ENCODE measurements at places on chromosomes 12 and 14.

- no peak for DNase-seq
- H3K4me3 ChIP-seq = no peak overlapping the region
- H3K27me3 ChIP-seq = no peaks in the 10 kb centered on the region
- H3K4me1 ChIP-seq = peaks cover 52% of the 10 kb centered on the region
- peak overlapping the region; percentile 35 for H3K27ac ChIP-seq
Observed at GRCh38 chr12:124539084-124540041, 28.0 kb downstream of the NCOR2 start.

DNA sequence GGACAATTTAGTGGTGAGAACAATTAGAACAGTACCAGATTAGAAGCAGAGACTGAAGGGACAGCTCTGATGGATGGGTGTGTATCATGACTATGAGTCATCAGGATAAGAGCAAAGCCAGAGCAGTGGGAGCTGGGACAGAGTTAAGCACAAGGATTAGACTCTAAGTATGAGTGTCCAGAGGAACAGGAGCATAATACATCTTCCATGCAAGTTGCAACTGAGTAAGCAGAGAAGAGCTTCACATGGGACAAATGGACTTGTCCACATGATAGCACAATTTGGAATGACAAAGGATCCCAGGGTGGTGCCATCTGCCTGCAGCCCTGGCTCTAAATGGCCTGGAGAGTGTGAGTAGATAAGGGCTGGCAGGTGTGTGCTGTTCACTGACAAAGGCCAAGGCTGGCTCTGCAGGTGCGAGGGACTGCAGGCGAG is 226.4 kb upstream of the CAND1 start:
- H3K36me3 ChIP-seq = no peaks in the 10 kb centered on the region
- no peak for DNase-seq
- H3K4me3 ChIP-seq = no peak overlapping the region
- H3K4me1 ChIP-seq = no peaks in the 10 kb centered on the region
- H3K27ac ChIP-seq = no peak overlapping the region

GRCh38 chr12:7512553-7512952 is 9.0 kb upstream of the CD163 start:
- H3K27me3 ChIP-seq = peaks cover 10% of the 10 kb centered on the region
- H3K4me1 ChIP-seq = no peaks in the 10 kb centered on the region
- no peak overlapping the region for H3K4me3 ChIP-seq

DNA sequence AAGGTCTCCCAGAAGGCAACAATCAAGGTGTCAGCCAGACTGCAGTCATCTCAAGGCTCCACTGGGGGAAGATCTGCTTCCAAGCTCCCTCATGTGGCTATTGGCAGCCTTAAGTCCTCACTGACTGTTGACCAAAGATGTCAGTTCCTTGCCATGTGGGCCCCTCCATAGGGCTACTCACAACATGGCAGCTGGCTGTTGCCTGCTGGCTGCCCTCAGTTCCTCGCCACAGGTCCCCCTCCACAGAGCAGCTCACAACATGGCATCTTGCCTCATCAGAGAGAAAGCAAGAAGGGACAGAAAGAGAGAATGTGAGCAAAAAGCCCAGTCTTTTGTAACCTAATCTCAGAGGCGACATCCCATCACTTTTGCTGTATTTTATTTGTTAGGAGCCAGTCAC is 34.4 kb upstream of the EGLN3 start:
- no peak for DNase-seq
- H3K4me3 ChIP-seq = no peak overlapping the region
- H3K27ac ChIP-seq = no peak overlapping the region
- no peaks in the 10 kb centered on the region for H3K4me1 ChIP-seq

DNA sequence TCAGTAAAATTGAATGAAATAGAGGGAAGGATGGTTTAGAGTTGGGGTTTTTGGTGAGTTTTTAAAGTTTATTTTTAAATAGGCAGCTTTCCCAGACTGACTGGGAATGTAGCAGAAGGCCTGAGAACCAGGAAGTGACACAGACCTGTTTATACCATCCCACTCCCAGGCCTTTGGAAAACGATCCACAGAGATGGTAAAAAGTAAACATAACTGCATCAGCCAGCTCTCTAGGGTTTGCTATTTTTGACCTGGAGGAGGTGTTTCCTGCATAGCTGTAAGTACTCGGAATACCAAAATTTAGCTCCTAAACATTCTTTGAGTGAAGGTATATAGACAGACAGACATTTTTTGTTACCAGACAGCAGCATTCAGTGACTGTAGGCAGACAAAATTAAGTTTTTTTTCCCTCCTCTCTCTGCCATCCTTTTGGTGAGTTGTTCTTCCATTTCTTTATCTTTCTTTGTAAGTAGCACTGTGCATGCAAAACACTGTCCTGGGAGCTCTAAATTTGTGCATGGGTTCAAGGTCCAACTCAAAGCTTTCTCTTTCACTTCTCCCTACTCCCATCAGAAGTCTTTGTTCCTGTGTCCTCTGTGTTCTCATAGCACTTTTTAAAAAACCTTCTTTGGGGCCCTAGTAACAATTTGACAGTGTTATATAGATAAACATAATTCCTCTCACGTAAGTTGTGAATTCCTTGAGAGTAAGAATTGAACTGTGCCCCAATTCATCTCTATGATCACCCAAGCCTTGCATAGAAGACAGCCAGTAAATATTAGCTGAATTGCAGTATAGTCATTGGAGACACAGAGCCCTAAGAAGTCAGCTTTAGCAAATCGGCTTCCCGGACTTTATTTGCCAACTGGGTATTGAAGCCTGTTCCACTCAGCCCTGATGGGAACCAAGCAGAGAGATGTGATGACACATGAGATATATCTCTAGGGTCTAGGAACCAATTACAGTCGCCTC is 37.4 kb downstream of the SUSD6 start:
- peaks cover 95% of the 10 kb centered on the region for H3K4me1 ChIP-seq
- H3K27me3 ChIP-seq = no peaks in the 10 kb centered on the region
- H3K36me3 ChIP-seq = peaks cover 21% of the 10 kb centered on the region
- H3K4me3 ChIP-seq = peak overlapping the region; percentile 25

DNA sequence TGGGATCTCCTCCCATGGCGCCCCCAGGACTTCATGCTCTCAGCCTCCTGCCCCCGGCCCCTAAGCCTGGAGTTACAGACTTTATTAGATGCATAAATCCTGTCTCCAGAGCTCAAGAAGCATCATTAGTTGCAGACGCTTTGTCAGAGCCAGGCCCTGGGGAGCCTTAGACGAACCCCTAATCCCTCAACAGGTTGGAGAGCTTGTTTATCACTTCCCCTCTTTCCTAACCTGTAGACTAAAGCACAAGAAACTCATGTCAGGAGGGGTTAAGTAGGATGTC is 260 bp upstream of the NPFF start:
- H3K36me3 ChIP-seq = peaks cover 43% of the 10 kb centered on the region
- H3K4me3 ChIP-seq = no peak overlapping the region
- no peaks in the 10 kb centered on the region for H3K27me3 ChIP-seq
- H3K4me1 ChIP-seq = peaks cover 13% of the 10 kb centered on the region

GRCh38 chr12:15118955-15119354 is 102.3 kb downstream of the RERG start:
- H3K36me3 ChIP-seq = no peaks in the 10 kb centered on the region
- H3K27me3 ChIP-seq = peaks cover 2% of the 10 kb centered on the region
- no peak overlapping the region for H3K4me3 ChIP-seq
- no peak overlapping the region for H3K27ac ChIP-seq
- no peak for DNase-seq

DNA sequence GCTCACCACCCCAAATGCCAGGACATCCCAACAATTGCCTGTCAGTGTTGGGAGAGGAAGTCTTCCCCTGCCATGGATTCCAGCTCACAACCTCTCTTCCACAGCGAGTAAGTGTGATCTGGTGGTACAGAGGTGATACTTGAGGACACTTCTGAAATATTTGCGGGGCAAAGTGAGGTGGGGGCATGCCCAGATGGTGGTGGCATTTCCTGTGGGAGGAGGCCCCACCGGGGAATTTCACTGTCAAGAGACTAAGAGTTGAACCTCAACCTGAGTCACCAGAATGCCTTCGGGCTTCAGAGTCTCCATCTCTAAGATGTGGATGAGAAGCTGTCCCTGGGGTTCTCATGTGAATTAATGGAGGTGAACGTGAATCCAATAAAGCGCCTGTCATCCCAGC is 122.3 kb upstream of the RFLNA start:
- no peaks in the 10 kb centered on the region for H3K4me1 ChIP-seq
- no peaks in the 10 kb centered on the region for H3K36me3 ChIP-seq
- peaks cover 15% of the 10 kb centered on the region for H3K27me3 ChIP-seq
- no peak for DNase-seq
- no peak overlapping the region for H3K4me3 ChIP-seq

DNA sequence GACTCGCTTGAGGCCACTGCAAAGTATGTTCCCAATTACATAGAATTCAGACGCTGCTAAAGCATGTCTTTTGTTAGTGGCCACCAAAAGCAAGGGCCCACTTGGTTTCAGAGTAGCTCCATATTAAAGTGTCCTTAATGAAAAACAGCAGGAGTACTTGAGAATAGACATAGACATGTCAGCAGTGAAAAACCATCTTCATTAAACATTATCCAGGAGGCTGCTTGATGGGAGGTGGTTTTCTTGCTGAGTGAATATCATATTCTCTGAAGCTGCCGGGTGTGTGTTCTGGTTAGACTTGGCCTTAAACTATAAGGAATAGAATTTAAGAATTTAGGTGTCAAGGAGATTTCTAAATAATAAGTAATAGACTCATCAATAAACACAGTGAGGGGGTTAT is 79.5 kb upstream of the CCDC198 start:
- H3K27me3 ChIP-seq = peaks cover 2% of the 10 kb centered on the region
- no peak overlapping the region for H3K27ac ChIP-seq
- no peak for DNase-seq
- H3K36me3 ChIP-seq = no peaks in the 10 kb centered on the region

DNA sequence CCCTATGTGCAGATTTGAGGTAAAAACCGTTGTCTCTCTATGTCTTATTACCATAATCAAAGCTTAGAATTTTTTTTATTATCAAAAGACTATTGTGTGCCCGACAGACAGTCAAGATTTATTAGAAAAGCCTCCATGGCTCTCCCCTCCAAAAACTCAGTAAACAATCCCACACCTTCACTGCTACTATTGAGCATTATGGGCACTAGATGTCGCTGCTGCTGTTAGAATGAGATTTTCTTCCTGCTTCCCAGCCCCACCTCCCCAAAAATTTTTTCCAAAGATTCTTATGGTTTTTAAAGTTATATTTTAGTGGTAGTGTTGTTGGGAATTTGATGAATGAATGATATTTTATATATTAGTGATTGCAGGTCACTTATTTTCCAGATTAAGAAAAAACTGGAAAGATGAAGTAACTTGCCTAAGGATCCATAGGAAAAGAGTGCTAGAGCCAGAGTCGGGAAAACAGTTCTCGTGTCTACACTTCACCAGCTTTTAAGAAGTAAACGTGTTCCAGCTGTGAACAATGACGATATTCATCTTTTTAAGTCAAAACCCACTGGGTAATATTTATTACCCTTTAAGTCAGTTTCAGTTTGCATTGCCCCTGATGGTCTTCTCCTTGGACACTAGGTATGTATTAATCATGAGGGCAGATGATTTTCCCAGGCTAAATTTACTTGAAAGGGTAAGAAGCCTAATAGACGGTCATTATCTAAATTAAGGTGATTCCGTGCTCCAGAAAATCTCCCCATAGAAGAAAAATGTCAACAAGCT is 12.2 kb upstream of the FOXG1 start:
- H3K4me3 ChIP-seq = no peak overlapping the region
- no peak overlapping the region for H3K27ac ChIP-seq
- H3K27me3 ChIP-seq = peaks cover 50% of the 10 kb centered on the region

DNA sequence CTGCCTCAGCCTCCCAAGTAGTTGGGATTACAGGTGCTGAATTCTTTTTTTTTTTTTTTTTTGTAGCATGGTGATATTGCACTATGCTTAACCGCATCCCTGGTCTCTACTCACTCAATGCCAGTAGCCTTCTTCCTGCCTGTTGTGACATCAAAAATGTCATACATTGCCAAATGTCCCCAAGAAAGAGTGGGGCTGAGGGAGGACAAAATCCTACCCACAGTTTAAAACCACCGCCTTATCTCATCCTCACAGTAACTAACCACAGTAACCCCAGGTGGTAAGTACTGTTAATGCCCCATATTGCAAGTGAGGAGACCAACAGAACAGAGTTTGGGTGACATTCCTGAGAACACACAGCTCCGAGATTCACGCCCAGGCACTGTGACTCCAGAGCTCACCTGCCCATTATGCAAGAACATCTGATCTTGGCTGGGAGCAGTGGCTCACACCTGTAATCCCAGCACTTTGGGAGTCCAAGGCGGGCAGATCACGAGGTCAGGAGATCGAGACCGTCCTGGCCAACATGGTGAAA is 19.6 kb downstream of the MORN3 start:
- H3K36me3 ChIP-seq = peaks cover 39% of the 10 kb centered on the region
- no peaks in the 10 kb centered on the region for H3K27me3 ChIP-seq
- no peak for DNase-seq
- no peak overlapping the region for H3K4me3 ChIP-seq
- H3K27ac ChIP-seq = no peak overlapping the region

GRCh38 chr14:20412411-20412810 is 890 bp downstream of the TEP1 start:
- peak overlapping the region; percentile 99 for H3K27ac ChIP-seq
- H3K27me3 ChIP-seq = no peaks in the 10 kb centered on the region
- peaks cover 50% of the 10 kb centered on the region for H3K4me1 ChIP-seq
- H3K36me3 ChIP-seq = peaks cover 36% of the 10 kb centered on the region
- no peak for DNase-seq

- DNase-seq = no peak
- H3K36me3 ChIP-seq = no peaks in the 10 kb centered on the region
- H3K4me1 ChIP-seq = no peaks in the 10 kb centered on the region
- H3K27ac ChIP-seq = no peak overlapping the region
- H3K27me3 ChIP-seq = no peaks in the 10 kb centered on the region
Observed at GRCh38 chr12:107134558-107134957, 41.2 kb upstream of the CRY1 start.

DNA sequence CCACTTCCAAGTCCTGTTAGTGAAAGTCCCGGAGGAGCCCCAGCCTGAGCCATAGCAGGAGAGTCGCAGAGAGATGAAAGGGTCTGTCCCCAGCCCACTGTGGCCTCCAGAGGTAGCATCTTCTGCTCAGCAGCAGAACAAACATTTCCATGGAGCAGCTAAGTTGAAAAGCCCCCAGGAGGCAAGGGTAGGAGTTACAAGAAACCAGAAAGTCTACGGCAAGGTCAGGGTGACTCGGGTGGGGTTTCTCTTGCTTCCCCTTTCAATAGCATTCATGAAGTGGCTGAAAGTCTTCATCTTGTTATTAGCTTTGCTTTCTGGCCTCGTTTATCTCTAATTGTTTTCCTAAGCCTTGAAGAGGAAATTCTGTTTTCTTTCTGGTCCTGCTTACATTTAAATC is 151.2 kb upstream of the DIO3 start:
- H3K27me3 ChIP-seq = peaks cover 10% of the 10 kb centered on the region
- no peak overlapping the region for H3K4me3 ChIP-seq
- H3K4me1 ChIP-seq = peaks cover 2% of the 10 kb centered on the region
- DNase-seq = no peak
- no peaks in the 10 kb centered on the region for H3K36me3 ChIP-seq

GRCh38 chr14:35122696-35123387 is 490 bp downstream of the PRORP start:
- peaks cover 32% of the 10 kb centered on the region for H3K36me3 ChIP-seq
- peaks cover 44% of the 10 kb centered on the region for H3K4me1 ChIP-seq
- H3K27ac ChIP-seq = peak overlapping the region; percentile 100
- H3K4me3 ChIP-seq = peak overlapping the region; percentile 99
- DNase-seq = no peak
- H3K27me3 ChIP-seq = no peaks in the 10 kb centered on the region

GRCh38 chr14:35344107-35344807 is 52.1 kb downstream of the PSMA6 start:
- no peaks in the 10 kb centered on the region for H3K27me3 ChIP-seq
- H3K4me3 ChIP-seq = no peak overlapping the region
- no peaks in the 10 kb centered on the region for H3K36me3 ChIP-seq
- DNase-seq = no peak
- no peak overlapping the region for H3K27ac ChIP-seq
